ENCODE measurements at places on chromosomes 1 and 21.

DNA sequence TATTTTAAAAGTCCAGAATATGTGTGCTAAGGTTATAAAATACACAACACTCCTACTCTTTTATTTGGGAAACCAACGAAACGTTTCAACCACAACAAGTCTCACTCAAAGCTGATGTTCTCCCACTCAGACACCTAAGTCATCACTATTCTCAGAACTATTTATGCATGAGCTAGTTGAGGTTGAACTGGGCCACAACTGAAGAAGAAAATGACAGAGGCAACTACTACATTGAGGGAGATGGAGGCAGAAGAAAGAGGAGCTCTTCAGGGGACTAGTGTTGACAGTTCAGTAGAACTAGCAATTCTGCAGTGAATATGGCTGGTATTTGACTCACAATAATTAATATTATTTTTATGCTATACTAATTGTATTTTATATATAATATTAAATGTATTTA is 198.2 kb downstream of the SEC16B start:
- no peak for DNase-seq

DNA sequence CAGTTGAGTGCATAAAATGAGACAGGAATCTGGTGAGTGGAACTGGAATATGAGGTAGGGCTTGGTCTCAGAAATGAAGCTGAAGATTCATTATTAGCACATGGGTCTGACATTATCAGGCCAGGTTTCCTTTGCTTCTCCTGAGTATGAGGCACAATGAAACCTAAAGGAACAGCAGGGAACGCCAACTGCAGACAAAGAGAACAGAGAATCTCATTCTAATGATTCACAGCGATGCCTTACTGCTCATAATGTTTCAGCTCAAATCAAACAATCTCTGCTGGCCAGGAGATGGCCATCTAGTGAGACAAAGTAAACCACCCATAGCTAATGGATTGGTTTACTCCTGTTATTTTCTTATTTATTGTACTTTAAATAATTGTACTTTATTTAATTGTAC is 133.5 kb downstream of the C1orf21 start:
- peak; percentile 17 for DNase-seq

DNA sequence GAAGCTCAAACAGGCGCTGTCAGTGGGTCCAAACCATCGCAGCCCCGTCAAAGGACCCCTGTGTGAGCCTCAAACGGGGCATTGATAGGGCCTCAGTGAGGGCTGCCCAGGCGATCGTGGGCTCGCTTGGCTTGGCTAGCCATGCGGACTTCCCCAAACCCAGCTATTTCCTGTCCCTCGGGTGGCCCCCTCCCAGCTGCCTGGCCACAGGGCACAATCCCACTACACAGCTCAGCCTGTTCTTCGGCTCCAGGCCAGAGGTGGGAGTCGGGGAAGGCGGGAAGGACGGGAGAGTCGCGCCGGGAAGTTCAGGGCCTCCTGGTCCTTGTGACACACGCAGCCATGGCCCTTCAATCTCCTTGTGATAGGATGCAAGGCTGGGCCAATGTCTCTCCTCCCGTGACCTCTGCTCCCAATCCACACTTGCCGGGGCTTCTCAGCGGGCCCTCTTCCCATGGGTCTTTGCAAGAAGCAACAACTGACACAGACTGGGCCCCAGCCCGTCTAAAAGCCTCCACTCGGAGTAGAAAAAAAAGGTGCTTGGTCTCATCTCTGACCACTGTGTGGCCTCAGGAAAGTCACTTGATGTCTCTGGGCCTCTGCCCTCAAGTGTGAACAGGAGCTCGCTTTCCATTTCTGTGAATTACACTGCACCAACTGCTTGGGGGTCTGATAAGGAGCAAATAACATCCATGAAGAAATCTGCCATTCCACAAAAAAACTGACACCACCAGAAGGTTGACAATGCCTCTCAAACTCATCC is 7.1 kb upstream of the MATN1 start:
- no peak for DNase-seq

DNA sequence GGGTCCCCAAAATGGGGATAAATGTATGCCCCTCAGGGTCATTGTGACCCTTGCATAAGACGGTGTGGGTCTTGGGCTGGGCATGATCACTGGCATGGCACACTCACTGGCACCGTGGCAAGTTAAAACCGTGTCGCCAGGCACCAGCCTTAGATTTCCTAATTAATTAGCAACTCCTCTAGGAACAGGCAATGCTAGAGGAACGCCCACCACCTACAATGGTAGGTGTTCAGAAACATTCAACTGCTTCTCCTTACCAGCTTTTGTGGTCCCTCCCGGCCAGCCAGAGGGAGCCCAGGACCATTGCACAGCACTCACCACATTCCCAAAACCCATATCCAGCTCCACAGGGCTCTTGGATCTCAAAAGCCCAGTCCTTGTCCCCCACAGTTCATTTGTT is 36.4 kb downstream of the EPHA2 start:
- DNase-seq, result no peak

- no peak for DNase-seq
These were observed 322.7 kb downstream of the ZNF326 start for GRCh38 chr1:90317628-90318027.

DNA sequence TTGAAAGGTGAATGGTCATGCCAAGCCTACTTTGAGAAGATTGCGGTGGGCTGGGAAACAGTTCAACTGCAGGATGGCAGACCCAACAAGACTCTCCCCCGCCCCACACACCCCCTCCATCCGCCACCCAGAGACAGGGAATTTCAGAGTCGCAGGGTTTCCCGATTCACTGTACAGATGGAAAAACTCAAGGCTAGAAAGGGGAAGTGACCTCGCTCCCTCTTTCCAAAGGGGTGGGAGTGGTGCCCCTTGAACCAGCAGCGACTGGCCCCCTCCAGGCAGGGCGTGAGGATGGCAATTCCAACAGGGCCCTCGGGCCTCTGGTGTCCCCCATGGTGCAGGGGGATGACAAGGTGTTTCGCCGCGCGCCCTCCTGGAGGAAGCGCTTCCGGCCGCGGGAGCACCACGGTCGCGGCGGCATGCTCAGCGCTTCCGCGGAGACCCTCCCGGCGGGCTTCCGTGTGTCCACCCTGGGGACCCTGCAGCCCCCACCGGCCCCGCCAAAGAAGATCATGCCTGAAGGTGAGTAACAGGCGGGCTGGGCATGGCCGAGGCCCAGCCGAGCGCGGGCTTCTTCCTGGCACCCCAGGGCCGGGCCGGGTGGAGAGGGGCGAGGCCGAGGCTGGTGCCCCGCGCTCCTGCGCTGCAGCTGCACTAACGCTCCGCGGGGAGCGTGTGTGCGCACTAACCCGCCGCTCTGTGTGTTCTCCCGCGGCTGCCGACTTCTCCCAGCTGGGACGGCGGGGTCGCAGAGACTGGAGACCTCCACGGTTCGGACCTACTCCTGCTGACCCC is 10.4 kb downstream of the MYOG start:
- peak; percentile 56 for DNase-seq

DNA sequence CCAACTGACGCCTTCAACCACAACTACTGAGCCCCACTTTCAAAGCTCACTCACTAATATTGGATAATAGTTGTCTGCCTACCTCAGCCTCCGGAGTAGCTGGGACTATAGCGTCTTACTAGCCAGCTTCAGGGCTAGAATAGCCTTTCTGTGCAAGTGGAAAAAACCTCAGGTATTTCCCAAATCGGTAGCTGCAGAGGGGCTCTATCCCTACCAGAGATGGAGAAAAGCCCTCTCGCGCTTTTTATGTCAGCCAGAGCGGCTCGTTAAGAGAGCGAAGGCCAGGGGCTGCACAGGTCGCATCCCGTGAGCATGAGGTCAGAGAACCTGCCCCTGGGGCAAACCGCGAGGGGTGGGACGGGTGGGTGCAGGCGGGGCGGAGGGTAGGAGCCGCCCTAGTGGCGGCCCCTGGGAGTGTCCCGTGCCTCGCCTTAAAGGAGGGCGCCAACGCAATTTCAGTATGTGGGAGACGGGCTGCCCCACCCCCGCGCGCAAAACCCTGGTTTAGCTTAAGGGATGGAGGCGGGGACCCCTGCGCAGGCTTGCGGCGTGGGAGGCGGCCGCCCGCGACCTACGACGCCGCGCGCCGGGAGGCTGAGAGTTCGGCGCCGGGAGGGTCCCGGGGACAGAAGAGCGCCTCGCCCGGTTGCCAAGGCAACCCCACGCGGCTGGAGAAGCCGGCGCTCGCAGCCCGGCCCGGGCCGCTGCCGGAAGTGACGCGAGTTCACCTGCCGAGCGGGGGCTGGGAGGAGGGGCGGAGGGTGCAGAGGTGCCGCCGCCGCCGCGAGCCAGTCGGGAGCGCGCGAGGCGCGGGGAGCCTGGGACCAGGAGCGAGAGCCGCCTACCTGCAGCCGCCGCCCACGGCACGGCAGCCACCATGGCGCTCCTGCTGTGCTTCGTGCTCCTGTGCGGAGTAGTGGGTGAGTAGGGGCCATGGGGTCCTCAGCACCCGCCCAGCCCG is at the start of gene CXADR:
Gene CXADR, plus strand, starts transcription at position 791 of the 961 bp plus-strand sequence. Its CDS starts 87 bp downstream, at position 878.
- DNase-seq, result peak; percentile 94

GRCh38 chr1:16026723-16027484 is 5.1 kb downstream of the CLCNKA start:
- peak; percentile 87 for DNase-seq

- DNase-seq, result no peak
These were observed 200.4 kb upstream of the FGGY start for GRCh38 chr1:59096501-59096900.

DNA sequence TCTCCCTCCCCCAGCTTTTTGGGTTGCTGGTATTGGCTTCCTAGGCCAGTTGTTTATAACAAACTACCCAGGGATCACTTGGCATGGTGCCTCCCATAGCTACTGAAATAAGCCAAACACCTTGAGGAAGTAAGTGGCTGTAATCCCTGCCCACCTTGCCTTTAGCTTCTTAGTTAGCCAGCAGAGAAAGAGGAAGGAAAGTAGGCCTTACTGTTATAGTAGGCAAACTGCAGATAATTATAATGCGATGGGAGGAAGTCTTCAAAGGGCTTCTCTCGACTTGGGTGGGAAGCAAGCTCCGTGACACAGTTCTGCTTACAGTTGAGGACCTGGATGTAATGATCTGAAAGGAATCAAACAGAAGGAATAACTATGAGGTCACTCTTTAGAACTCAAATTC is 8.2 kb downstream of the P3H1 start:
- DNase-seq, result no peak

DNA sequence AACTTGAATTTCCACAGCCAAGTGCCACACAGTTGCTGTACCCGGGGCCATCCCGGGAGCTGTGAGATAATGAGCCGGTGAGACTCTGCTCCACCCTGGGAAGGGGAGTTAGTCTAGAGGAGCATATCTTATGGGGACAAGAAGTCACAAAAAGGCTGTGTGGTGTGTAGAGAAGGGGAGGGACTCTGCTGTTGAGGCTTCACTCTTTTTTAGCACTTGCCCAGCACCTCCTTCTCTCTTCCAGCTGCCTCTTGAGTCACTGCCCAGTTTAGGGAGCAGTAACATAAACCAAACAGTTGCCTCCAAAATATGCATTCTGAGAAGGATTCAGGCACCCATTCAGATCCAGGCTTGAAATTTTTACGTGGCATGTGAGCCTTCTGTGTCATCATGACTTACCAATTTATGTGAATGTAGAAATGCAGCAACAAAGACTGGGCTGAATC is 744 bp upstream of the WDR26 start:
- DNase-seq, result no peak

DNA sequence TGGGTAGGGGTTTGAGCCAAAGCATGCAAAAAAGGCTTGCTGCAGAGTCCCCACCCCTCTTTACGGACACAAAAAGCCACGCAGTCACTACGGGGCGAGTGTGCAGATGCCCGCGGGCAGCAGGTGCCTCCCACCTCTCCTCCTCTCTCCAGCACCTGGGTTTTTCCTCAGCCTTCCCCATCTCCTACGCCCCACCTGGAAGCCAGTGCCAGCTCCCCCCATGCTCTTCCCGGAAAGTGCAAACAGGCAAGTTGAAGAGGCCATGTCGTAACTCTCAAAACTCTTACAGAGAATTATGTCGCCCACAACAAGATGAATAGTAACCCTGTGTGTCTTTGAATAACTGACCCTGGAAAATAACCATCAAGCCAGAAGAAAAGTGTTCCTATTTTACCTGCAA is 82.5 kb downstream of the PDE9A start:
- no peak for DNase-seq

DNA sequence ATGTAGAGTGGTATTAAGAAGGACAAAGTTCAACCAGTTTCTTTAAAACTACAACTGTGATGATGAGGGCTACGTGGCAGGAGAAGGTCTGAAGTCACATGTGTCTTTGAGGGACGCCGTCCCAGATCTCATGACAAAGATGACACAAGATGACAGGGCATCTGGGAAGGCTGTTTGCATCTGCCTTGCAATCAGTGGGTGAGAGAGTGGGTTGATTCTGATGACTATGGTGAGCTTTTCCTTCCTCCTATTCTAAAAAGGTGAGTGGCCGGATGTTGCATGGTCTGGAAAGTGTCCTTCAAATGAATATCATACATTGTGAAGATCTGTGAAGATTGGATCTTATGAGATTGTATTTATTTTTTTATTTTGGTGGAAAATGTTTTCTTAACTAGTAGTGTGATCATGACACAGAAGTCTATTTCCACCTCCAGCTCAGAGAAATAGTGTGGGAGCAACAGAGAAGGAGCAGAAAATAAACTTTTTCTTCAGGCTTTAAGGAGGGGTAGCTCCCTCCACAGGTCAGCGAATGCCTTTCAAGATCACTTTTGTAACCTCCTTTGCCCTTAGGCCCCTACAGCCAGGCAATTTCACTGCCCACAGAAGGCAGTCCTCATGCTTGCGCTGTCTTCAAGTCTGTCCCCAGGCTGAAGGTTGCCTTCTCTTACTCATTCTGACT is 76.0 kb upstream of the ATF3 start:
- no peak for DNase-seq

DNA sequence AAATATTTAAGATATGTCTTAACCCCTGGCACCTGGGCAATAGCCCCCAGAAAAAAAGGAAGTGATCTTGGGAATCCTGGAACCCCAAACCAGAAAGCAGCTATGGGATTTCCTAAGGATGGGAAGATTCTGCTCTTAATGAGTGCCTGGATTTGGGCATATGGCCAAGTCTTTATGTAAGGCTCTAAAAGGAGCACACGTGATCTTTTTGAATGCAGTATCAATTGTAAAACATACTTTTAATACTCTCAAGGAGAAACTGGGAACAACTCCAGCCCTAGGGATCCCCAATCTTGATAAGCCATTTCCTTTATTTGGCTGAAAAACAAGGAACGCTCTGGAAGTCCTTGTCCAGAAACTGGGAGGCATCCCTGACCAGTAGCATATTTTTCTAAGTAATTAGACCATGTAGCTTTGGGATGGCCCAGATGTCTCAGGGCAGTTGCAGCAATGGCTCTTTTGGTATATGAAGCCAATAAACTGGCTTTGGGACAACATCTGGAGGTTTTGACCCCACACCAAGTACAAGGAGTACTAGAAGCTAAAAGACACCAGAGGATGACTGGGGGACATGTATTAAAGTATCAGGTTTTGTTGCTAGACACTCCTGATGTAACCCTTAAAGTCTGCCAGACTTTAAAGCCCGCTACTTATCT is 80.9 kb upstream of the KIAA0040 start:
- DNase-seq, result no peak

- peak; percentile 35 for DNase-seq
These were observed 9.5 kb downstream of the EYA3 start for GRCh38 chr1:28078680-28079626.

- DNase-seq, result no peak
These were observed 17.7 kb downstream of the MORN1 start for GRCh38 chr1:2373551-2374251.

Data from eye (tissue), 1 donor.